ENCODE measurements at places on chromosomes 6 and 20.

DNA sequence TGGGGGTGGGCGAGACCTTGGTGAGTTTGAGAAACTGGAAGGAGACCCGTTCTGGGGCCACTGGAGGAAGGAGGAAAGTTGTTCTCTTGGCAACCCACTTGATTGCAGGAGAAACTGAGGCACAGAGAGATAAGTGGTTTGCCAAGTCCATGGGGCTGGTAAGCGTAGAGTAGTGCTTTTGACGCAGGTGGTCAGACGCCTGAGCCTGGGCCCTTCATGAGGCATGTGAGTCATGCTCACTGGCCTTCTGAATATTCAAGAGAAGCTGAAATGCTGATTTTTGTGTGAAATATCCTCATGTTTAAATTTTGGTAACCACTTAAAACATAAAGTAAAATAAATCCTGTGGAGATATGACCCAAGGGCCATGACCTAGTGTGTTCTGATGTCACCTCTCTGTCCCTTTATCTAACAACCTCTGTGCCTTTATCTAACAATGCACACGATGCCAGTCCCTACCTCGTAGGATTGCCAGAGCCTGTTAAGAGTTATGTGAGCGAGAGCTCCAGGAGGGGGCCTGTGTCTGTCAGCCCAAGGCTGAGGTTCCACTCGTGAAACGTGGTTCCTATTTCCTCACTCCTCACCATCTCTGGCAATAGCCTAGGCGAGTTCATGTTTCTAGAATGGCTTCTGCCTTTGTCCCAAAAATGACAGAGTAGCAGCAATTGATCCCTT lies 32.8 kb upstream of the PMEPA1 start:
- no peak for DNase-seq

GRCh38 chr6:161133963-161134362 lies 139.9 kb downstream of the AGPAT4 start:
- DNase-seq = no peak

DNA sequence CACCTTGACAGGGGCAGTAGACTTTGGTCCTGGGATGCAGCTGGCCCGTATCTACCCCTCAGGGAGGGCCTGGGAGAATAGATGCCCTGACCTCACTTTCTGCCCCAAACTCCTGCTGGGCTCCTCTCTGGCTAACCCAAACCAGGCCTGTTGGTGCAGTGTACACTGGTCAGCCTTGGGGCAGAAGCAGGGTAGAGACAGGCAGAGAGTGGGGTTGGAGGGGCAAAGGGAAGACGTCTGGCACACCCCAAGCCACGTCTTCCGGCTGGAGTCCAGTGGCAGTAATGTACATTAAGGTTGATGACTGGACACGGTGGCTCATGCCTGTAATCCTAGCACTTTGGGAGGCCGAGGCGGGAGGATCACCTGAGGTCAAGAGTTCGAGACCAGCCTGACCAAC lies 9.3 kb downstream of the DDR1 start:
- DNase-seq = no peak

GRCh38 chr20:8132484-8133309 lies 631 bp downstream of the PLCB1 start:
- no peak for DNase-seq

DNA sequence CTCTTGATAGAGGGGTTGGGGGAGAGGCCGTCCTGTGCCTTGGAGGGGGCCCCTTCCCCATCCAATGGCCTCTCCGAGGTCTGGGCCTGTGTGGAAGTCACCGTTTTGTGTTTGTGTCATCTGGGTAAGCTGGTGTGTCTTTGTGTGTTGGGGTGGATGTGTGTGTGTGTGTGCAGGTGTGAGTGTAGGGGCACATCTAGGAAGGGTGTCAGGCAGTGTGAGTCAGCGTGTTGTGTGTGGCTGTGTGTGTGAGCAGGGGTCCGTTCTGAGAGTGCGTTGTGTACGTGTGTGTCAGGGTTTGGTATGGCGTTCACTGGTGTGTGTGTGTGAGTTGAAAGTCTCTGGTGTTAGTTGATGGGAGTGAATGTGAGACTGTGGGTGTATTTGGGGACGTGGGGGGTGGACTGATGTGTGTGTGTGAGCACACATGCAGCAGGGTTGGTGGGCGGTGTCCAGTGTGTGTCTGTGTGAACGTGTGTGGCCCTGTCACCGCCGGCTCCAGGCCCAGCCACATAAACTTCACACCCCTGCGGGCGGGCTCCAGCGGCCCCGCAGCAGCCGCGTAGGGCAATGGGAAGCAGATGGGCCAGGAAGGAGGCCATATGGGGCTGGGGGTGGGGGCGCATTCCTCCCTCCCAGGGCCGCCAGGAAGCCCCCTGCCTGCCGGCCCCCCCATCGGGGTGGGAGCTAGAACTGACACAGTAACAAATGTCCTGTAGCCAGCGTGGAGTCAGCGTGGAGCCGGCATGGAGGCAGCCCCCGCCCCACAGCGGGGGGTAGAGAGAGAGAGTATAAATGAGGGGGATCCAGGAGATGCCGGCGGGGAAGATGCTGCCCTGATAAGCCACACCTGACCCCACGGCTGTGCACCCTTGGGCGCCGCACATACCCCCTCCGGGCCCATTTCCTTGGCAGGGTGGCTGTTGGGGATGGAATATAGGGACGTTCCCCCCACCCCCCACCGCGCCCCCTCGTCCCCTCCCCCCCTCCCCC lies 32.1 kb downstream of the SNAI1 start:
- no peak for DNase-seq

DNA sequence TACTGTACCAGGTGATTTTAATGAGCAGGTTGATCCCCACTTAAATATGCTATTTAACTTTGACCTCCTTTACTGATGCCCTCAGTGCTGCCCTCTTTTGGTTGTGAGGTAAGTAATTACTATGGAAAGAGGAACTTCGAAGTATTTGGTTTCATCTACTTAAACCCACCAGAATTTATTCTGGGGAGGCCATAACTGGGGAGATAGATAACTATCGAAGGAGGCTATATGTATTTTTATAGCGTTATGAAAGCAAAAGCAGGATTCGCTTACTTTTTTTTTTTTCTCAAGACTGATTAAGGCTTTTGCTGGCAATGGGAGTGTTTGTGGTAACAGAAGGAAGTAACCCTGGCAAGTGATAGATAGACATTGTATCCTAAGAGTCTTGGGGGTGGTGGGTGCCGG lies 168.9 kb upstream of the CENPW start:
- DNase-seq = no peak

GRCh38 chr20:62632575-62633090 lies 9.7 kb upstream of the SLCO4A1 start:
- DNase-seq = no peak

- DNase-seq = no peak
Measured at GRCh38 chr6:161368514-161368913, 94.7 kb upstream of the AGPAT4 start.

DNA sequence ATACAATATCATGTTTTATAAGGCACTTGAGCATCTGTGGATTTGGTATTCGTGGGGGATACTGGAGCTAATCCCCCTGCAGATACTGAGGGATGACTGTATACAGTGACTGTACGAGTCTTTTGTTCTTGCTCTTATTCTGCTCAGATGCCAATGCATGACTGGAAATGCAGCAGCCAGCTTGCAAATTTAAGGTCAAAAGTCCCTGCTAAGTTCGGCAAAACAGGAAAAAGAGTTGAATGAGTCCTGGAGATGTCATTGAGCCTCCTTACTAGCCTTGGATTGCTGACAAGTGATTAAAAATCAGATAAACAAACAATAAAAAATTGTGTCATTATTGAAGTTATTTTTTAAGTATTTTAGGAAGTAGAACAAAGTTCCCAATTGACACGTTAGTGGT lies 599.3 kb upstream of the IMPG1 start:
- no peak for DNase-seq

DNA sequence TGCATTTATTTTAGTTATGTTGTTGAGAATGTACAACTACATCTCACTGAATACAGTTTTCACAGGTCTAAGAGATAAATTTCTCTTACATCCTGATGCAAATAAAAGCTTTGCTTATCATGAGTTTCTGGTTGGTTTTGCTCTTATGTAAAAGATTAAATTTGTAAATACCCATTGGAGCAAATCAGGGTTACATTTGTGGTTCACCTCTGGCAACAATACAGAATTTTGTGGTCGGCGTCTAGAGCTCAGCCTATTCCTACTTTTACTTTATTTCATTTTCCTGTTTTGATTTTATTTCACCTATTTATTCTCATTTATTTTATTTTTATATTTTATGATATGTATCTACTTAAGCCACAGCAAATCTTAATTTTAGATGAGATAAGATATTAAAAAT lies 271.9 kb upstream of the MARCKS start:
- no peak for DNase-seq

- DNase-seq = no peak
Measured at GRCh38 chr20:13436530-13436929, 202.2 kb downstream of the TASP1 start.

DNA sequence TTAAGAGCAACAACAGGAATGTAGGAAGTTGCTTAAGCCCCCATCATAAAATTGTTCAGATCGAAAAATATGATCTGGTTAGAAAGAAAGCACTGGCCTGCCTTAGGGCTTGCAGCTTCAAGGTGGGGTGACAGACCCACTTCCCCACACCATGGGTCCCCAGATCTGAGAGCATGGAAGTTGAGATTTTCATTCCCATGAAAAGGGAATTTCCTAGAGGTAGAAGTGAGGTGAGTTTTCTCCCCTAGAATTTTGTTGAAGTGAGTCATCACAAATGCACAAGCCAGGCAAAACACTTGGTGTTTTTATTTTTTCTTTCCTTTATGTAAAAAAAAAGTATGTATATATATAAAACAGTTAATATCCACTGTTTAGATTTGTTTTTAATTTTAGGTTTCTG lies 213.6 kb upstream of the SUPT3H start:
- no peak for DNase-seq

GRCh38 chr6:160256445-160256844 lies 2.2 kb downstream of the SLC22A2 start:
- DNase-seq = no peak

DNA sequence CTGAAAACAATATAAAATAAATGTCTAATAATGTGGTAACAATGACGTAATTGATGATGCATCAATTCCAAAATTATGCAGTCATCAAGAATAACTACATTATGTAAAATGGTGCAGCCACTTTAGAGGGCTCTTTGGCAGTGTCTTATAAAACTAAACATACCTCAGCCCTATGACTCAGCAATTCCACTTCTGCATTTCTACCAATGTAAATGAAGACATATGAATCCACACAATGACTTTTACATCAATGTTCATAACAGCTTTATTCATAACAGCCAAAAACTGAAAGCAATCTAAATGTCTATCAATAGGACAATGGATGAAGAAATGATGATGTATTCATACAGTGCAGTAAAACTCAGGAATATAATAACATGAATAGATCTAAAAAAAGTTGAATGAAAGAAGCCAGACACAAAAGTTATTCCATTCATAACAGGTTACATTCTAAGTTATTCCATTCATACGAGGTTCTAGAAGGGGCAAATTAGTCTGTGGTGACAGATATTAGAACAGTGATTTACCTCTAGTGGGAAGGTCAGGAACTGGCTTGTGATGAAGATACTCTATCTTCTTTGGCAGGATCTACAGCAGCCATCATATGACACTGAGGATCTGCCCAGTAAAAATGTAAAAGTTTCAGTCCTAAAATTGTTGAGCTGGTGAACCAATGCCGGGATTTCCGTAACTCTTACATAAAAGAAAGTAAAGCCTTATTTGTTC lies 396.1 kb downstream of the PLCB1 start:
- DNase-seq = no peak

- no peak for DNase-seq
Measured at GRCh38 chr6:29011276-29011734, 6.2 kb upstream of the ZNF311 start.

GRCh38 chr6:30019819-30020218 lies 41.2 kb upstream of the POLR1H start:
- DNase-seq = no peak

- DNase-seq = no peak
Measured at GRCh38 chr6:31971279-31971992, 502 bp downstream of the DXO start.

DNA sequence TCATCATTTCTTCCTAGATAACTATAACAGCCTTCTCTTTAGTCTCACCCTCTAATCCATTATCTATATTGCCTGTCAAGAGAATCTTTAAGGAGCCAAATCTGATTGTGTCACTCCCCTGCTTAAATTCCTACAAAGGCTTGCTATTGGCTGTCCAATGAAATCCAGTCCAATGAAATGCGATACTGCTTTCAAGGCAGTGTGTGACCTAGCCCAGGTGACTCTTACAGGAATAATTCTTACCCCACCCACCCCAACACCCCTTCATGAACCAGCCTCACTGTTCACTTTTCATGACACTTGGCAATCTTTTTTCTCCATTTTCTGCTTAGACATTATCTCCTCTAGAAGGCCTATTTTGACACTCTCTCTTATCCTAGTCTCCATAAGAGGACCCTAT lies 163.3 kb upstream of the MARCKS start:
- no peak for DNase-seq

GRCh38 chr6:150881911-150882481 lies 16.5 kb downstream of the MTHFD1L start:
- DNase-seq = no peak

- DNase-seq = no peak
Measured at GRCh38 chr6:84421031-84421430, 193.6 kb upstream of the CEP162 start.

- no peak for DNase-seq
Measured at GRCh38 chr20:15302075-15302474, 964.7 kb upstream of the FLRT3 start.

DNA sequence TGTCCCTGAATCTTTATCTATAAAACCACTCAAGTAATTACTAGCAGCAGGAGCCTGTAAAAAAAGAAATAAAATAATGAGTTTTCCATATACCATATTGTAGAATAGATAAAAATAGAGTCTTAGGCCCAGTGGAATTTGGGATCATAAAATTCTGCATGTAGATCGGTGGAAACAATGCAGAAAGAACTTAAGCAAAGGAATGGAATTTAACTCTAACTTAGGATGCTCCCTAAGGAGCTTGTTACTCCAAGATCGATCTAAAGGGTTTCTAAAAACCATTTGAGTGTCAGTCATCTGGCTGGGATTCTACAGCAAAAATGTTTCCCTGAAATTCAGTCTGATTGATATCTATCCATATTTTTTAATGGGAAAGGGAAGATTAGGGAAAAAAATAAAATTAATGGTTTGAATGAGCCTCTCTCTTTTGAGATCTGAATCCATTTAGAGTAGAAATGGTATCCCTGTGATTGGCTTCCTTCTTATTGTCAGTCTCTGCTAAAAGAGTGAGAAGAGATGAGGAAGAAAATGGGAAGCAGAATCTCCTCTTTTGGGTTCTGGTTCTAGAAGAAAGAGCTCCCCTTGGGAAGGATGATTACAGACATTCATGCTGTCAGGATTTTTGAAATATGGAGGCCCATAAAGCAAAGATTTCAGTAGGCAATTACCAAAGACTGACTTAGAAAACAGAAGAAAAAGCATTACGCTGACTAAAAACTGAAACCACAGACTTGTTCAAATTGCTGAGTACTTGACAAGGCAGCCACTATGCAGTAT lies 564.3 kb upstream of the MARCKS start:
- DNase-seq = no peak

GRCh38 chr20:4633780-4634179 lies 87.9 kb upstream of the PRND start:
- DNase-seq = no peak

- peak; percentile 92 for DNase-seq
Measured at GRCh38 chr6:24583463-24584381, 62.3 kb downstream of the KIAA0319 start.

- no peak for DNase-seq
Measured at GRCh38 chr6:131412960-131413830, 159.8 kb upstream of the ARG1 start.
